ENCODE measurements at places on chromosomes 7 and 10.
A peak's percentile ranks its signal among the peaks of the same experiment; 100 is the strongest.

- no peak for DNase-seq
These were observed 27.7 kb downstream of the RCC1L start for GRCh38 chr7:75045881-75046280.

- DNase-seq, result no peak
These were observed 225.3 kb downstream of the GLRX3 start for GRCh38 chr10:130361351-130362105.

GRCh38 chr7:32250471-32251260 is 180.5 kb upstream of the PDE1C start:
- DNase-seq, result no peak

DNA sequence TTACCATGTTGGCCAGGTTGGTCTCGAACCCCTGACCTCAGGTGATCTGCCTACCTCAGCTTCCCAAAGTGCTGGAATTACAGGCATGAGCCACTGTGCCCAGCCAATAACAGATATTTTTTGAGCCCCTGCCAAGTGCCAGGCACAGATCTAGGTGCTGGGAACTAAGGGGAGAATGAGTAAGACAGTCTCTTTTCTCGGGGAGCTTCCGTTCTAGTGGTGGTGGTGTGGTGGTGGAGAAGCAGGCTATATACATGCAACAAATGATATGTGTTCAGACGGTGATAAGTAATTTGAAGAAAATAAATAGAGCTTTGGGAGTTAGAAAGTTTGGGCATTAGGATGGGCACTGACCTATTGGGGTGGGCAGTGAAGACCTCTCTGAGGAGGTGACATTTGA is 76.7 kb upstream of the VKORC1L1 start:
- DNase-seq, result no peak

- DNase-seq, result peak; percentile 95
These were observed 443.2 kb upstream of the SEMA3A start for GRCh38 chr7:84637568-84638338.

DNA sequence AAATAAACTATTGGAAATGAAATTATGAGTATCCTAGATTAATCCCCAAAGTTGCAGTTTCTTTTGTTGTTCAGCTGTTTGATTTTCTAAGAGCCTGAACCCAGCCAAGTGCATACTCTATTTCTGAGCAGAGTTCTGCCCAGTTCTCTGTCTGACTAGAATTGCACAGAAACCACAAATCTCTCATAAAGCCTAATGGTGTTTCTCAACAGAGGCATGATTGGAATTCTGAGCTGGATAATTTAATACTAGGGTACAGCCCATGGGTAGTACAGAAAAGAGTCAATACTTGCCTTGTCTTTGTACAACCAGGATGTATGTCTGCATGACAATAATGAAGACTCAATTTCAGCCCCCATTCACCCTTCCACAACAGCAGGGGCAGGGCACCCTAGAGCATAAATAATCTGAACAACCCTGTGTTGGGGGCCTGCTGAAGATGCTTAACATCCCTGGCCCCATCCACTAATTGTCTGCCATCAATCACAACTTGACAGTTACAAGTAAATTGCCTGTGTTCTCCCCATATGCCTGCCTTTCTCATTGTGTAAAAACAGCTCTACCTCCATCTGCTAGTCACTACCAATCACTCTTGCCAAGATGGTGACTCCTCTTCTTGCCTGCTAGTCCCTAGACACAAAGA is 114.4 kb downstream of the NPSR1 start:
- DNase-seq, result no peak

GRCh38 chr7:142481548-142481947 is 223.7 kb upstream of the PRSS58 start:
- peak; percentile 47 for DNase-seq

- no peak for DNase-seq
These were observed 758.0 kb downstream of the TYW1 start for GRCh38 chr7:67754651-67755050.

DNA sequence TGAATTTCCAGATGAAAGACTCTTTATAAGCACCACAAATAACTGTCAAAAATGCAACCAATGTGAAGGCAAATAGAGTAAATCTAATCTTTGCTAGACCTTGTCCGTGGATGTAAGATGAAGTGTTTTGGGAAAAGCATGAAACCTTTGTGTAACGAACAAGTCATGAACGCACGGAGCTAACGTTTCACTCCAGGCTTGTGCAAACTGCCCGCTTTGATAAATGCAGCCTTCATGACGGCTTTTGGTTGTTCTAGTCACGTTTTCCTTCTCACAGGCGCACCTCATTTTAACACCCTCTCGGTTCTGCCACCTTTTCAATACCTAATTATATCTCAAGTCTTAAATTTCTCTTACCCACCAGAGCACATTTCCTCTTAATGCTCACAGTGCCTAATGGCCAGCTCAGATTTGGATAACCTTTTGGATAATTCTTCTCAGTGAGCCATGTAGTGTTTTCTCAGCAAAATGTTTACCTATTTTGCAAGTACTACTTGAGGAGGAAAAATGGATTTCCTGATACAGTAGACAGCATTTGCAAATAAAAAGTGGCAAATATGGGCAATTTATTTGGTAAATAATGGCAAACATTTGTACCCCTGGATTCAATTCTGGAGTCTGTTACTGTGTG is 63.2 kb downstream of the HECW1 start:
- DNase-seq, result no peak

- no peak for DNase-seq
These were observed 454.7 kb upstream of the FOXK1 start for GRCh38 chr7:4227105-4228010.

- no peak for DNase-seq
These were observed 60.5 kb upstream of the COL13A1 start for GRCh38 chr10:69741252-69741651.

- peak; percentile 68 for DNase-seq
These were observed 2.1 kb downstream of the AVPI1 start for GRCh38 chr10:97684866-97685394.

DNA sequence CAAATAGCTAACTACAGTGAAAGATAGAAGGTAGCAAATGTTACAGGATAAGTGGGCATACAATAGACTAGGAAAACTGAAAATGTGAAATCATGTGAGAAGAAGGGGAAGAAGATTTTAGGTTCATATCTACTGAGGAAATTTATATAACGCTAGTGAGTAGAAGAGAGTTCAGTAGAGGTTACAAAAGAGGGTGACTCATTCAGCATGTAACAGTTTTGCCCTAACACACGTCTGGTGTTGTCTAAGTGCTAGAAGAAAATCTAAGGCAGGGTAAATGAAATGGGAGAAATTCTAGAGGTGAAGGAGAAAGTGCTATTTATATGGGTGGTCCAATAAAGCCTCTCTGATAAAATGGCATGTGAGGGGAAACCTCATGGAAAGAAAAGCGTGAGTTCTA is 731.4 kb upstream of the POT1 start:
- DNase-seq, result no peak

GRCh38 chr7:117186218-117187010 is 136.4 kb downstream of the WNT2 start:
- DNase-seq, result no peak

- DNase-seq, result no peak
These were observed 621.9 kb downstream of the ACTR3B start for GRCh38 chr7:153381275-153382040.

DNA sequence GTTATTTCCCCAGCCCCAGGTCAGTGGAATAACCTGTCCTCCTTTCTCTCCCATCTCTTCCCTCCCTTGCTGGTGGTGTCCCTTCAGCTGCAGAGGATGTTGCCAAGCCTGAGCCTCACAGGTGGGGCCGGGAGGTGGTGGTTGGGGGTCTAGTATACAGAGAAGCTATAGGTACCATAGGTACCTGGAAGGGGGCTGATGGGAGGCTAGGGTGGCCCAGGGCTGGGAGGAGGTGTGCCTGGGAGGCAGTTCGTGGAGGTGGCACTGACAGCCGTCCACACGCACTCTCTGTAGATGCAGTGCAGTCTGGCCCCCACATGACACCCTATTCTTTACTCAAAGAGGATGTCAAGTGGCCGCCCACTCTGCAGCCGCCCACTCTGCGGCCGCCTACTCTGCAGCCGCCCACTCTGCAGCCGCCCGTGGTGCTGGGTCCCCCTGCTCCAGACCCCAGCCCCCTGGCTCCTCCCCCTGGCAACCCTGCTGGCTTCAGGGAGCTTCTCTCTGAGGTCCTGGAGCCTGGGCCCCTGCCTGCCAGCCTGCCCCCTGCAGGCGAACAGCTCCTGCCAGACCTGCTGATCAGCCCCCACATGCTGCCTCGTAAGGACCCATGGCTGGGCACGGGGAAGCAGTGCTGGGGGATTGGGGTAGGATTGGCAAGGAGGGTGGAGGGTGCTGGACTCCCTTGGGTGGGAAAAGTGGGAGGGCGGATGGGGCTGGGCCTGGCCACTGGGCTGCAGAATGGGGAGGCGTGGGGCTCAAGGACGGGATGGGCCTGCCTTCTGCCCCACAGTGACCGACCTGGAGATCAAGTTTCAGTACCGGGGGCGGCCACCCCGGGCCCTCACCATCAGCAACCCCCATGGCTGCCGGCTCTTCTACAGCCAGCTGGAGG is 9.5 kb downstream of the IRF5 start:
- no peak for DNase-seq

DNA sequence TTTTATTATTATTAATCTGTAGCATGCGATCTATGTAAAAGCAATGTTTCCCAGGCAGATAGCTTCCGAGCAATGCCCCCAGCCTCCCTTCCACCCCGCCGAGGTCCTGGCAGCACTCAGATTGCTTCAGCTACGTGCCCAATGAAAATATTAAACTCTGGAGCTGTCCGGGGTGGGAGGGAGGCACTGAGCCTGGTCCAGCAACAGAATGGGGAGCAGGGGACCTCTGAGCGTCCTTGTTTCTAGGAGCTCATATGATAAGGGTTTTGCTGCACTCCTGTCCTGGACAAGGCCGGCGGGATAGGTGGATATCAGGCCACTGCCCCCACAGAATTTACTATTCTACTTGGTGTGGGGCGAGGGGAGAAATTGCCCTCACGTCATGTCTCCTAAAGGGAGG is 44.5 kb upstream of the CDK1 start:
- DNase-seq, result no peak

DNA sequence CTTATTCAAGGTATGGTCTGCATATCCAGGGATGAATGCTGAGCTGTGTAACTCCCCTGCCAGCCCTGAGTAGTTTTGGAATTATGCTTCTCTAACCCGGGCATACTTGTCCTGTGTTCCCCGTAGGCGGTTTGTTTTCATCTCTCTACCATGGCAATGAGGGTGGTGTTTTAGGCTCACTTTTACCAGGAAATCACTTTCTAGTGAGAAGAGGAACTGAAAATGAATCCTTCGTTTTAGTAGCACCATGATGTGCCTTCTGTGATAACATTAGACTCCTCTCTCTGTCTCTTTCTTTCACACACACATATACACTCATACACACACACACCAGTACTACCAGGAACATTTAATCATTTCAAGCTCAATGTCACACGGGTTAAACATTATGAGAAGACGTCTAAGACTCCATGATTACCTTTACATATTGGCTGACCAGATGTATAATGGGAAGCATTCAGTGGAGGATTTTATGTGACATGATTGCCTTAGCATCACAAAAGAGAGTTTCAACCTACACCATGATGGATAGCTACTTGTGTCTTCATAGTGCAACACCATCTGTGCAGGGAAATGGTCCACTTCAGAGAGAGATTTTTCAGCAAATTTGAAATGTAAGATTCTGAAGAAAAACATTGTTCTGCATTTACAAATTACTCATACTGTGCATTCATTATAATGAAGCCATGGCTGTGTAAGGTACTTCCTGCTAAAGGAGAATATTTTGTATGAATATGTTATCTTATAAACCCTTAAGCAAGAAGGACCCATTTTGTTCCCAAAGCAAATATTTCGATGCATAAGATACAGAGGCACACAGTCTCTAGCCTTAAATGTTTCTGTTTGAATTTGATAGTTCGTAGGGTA is 31.0 kb upstream of the PFKP start:
- no peak for DNase-seq

DNA sequence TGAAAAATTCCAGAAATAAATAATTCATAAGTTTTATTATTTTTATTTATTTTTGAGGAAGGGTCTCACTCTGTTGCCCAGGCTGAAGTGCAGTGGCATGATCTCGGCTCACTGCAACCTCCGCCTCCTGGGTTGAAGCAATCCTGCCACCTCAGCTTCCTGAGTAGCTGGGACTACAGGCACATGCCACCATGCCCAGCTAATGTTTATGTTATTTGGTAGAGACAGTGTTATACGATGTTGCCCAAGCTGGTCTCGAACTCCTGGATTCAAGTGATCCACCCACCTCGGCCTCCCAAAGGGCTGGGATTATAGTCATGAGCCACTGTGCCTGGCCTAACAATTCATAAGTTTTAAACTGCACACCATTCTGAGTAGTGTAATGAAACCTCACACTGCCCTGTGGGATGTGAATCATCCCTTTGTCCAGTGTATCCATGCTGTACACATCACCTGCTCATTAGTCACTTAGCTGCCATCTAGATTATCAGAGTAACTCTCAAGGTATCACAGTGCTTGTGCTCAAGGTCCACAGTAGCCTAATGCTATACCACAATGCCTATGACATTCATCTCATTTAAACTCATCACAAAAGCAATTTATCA is 17.9 kb downstream of the RTKN2 start:
- peak; percentile 80 for DNase-seq

GRCh38 chr7:26367219-26367711 is 75.6 kb downstream of the SNX10 start:
- DNase-seq, result no peak

GRCh38 chr10:118259288-118259906 is 82.7 kb downstream of the FAM204A start:
- peak; percentile 54 for DNase-seq

DNA sequence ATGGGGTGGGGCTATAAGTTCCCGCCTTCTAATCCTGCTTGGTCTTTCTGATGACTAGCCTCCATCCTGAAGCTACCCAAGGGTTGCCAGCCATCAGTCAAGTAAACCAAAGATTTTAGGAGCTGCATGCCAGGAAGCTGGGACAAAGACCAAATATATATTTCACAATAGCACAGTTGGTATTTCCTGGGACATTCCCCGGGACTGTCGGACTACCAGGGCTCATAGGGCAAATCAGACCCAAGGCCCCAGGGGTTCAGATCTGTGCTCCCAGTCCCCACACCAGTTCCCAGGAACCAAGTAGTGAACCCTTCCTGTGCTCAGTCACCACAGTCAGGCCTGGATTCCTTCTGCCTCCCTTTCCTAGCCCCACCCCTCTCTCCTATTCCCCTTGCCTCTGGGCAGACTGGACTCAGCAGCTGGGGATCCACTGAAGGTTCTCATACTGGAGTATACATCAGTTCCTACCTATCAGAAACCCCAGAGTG is 5.7 kb upstream of the CXCL12 start:
- no peak for DNase-seq

- DNase-seq, result no peak
These were observed 60.4 kb downstream of the PAX2 start for GRCh38 chr10:100805543-100806355.

GRCh38 chr7:146557971-146558469 is 441.4 kb downstream of the CNTNAP2 start:
- DNase-seq, result no peak

GRCh38 chr7:17474724-17475344 is 176.4 kb downstream of the AHR start:
- DNase-seq, result no peak
